ENCODE measurements at places on chromosomes 2 and 18.
A peak's percentile ranks its signal among the peaks of the same experiment; 100 is the strongest.

DNA sequence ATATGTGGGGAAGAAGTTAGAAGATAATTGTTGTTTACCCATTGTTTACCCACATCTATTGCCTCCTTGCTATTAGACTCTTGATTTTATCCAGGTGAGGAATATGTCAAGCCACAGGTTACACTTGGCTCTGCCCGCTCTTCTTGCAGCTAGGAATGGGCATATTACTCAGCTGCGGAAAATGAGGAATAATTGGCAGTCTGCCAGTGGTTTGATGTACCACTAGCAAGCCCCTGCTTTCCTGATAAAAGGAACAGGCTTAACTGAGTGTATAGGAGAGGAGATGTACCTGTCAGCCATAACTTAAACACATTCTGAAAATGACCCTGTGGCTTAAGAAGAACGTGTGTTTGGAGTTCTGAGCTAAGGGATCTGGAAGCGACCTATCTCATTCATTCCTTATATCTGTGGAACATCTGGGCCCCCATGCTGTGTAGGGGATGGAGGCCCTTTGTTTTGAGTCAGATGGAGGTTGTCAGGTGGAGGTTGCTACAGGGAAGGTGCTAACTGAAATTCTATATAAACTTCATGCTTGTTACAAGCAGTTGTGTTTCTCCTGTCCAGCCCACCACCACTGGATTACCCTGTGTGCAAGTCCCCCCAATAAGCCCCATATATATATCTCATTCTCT, 4.6 kb upstream of the FMNL2 start:
- H3K4me3 ChIP-seq, result no peak overlapping the region
- no peak for DNase-seq
- H3K27me3 ChIP-seq, result peaks cover 26% of the 10 kb centered on the region
- H3K4me1 ChIP-seq, result peaks cover 3% of the 10 kb centered on the region

DNA sequence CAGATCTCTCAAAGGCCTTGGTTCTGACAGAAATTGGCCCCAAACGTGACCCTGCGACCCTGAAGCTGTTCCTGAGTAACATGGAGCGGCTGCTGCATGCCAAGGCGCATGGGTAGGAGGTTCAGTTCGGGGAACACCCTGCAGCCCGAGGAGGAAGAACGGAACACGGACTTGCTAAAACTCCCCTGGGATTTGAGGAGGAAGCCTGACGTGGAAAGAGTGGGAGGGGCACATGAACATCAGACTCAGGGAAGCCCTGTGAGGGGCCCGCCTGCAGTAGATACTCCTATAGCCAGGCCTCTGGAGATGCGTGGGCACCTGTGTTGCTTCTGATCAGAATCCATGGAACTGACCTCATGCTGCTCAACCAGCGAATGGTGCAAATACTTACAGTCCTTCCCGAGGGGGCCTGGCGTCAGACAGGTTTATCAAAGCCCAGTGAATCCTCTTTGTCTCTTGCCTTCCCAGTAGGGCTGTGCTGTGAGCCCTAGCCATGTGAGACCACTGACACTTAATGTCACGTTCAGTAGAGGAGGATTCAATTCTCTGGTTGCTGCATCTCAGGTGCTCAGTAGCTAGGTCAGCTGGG, 46.8 kb downstream of the IMPA2 start:
- no peak for DNase-seq
- H3K27ac ChIP-seq, result no peak overlapping the region
- H3K36me3 ChIP-seq, result no peaks in the 10 kb centered on the region
- H3K4me1 ChIP-seq, result peaks cover 2% of the 10 kb centered on the region
- no peak overlapping the region for H3K4me3 ChIP-seq

DNA sequence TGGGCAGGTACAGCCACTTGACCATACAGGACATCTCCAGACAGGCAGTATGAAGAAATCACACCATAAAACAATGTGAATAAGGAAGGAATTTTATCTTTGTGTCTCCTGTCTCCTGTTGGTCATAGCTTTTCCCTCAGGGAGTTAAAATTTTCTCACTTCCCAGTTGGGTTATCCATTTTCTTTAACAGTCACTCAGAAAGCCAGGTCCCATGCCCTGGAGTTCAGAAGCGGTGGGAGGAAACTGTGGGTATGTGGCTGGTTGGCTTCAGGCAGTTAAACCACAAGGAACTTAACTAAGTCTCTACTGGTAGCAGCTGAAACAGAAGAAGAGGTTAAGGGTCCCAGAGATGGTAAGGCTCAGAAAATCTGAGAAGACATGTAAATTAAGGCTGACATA, 6.5 kb upstream of the SMAD2 start:
- H3K27me3 ChIP-seq, result peaks cover 11% of the 10 kb centered on the region
- H3K4me3 ChIP-seq, result no peak overlapping the region
- no peak for DNase-seq
- H3K36me3 ChIP-seq, result no peaks in the 10 kb centered on the region

- no peak overlapping the region for H3K4me3 ChIP-seq
- H3K27me3 ChIP-seq, result peaks cover 14% of the 10 kb centered on the region
- H3K27ac ChIP-seq, result no peak overlapping the region
- no peaks in the 10 kb centered on the region for H3K36me3 ChIP-seq
Observed at GRCh38 chr2:119536707-119537106, 7.5 kb upstream of the CFAP221 start.

GRCh38 chr18:3867864-3868311, 417.9 kb downstream of the TGIF1 start:
- no peak overlapping the region for H3K4me3 ChIP-seq
- no peaks in the 10 kb centered on the region for H3K4me1 ChIP-seq
- no peaks in the 10 kb centered on the region for H3K27me3 ChIP-seq
- no peak overlapping the region for H3K27ac ChIP-seq

DNA sequence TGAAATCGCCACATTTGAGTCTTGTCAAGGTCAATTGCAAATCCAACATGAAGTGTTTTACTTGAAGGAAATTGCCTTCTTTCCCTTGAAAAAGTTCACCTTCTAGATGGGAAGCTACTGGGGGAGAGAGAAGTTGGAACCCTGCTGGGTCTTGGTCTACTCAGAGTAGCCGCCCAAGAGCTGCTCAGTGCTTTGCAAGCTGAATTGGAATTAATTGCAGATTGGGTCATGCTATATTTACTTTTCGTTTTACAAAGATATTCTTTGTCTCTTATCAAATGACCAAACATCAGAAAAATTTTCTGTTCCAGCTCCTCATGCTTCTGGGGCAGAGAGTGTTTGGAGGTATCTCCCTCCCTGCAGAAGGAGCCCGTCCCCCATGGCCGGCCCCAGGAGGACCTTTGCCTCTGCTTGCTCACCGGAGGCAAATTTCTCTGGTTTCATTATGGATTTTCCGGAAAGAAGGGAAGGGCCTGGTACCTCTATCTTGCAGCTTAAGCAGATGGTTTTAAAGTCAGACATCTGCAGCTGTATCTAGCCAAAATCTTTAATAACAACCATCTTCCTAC, 289.7 kb downstream of the MYT1L start:
- H3K4me1 ChIP-seq, result no peaks in the 10 kb centered on the region
- no peak overlapping the region for H3K4me3 ChIP-seq
- DNase-seq, result no peak
- H3K36me3 ChIP-seq, result no peaks in the 10 kb centered on the region
- no peak overlapping the region for H3K27ac ChIP-seq
- H3K27me3 ChIP-seq, result peaks cover 6% of the 10 kb centered on the region

DNA sequence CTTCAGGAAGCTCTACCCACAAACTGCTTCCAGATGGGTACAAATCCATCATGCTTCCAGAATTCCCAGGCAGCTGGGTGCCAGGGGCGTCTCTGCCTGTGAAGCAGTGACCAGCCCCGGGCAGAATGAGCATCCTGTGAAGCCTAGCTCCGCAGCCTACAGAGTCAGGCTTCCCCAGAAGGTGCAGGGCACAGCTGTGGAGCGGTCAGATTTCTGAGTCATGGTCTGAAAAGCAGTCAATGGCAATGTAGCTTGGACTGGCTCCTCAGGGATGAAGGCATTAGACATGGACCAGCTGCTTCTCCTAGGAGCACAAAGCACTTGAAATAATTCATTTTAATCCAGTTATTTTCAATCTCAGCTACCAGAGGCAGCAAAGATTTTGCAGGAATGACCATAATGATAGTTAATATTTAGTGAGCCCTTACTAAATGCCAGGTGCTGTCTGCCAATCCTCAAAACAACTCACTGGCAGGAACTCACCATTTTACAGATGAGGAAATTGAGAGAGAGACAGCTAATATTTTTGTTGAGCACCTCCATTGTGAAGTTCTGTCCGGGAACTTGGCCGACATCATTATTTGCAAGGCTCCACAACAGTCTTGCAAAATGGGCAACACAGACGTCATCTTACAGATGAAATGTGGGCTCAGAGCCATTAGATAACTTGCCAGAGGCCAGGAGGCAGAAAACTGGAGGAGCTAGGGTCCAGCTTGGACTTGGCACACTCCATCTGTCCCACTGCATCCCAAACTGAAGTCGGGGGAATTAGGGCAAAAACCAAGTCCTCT, 31.7 kb downstream of the ACMSD start:
- no peaks in the 10 kb centered on the region for H3K4me1 ChIP-seq
- H3K27me3 ChIP-seq, result no peaks in the 10 kb centered on the region
- no peaks in the 10 kb centered on the region for H3K36me3 ChIP-seq
- DNase-seq, result no peak
- H3K27ac ChIP-seq, result no peak overlapping the region

DNA sequence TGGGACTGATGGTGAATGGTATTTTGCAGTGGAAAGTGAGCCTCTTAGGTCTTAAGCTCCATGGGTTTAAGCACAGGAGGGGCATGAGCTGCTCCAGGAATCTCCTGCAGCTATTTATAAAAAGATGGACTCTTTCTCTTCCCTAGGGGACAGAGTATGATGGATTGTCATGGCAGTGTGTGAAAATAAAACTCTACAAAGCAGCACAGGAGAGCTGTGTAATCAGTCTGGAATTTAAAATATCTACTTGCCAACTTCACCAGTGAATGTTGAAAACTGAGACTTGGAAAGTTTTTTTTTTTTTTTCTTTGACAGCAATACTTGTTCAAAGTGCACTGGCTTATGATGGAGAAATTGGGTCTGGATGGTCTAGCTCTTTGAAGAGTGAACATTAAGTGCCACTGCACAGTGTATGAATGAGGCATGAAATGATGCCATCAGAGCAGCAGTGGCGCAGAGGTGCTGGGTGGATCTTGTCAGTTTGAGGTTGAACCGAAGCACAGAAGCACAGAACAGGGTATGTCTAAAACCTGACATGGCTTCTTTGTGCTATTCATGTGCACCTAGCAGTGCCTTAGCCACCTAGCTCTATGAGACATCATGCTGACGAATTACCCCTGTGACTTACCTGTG, 245.4 kb downstream of the PTPRM start:
- no peaks in the 10 kb centered on the region for H3K27me3 ChIP-seq
- no peak for DNase-seq
- no peaks in the 10 kb centered on the region for H3K4me1 ChIP-seq
- H3K4me3 ChIP-seq, result no peak overlapping the region
- no peaks in the 10 kb centered on the region for H3K36me3 ChIP-seq

- H3K36me3 ChIP-seq, result no peaks in the 10 kb centered on the region
- DNase-seq, result peak; percentile 45
- no peaks in the 10 kb centered on the region for H3K27me3 ChIP-seq
- H3K4me3 ChIP-seq, result no peak overlapping the region
Observed at GRCh38 chr2:182642328-182642727, 73.7 kb upstream of the DNAJC10 start.
